ENCODE measurements at places on chromosomes 1 and 21.

GRCh38 chr1:3455670-3456448 is 1.4 kb downstream of the ARHGEF16 start:
- DNase-seq = no peak

DNA sequence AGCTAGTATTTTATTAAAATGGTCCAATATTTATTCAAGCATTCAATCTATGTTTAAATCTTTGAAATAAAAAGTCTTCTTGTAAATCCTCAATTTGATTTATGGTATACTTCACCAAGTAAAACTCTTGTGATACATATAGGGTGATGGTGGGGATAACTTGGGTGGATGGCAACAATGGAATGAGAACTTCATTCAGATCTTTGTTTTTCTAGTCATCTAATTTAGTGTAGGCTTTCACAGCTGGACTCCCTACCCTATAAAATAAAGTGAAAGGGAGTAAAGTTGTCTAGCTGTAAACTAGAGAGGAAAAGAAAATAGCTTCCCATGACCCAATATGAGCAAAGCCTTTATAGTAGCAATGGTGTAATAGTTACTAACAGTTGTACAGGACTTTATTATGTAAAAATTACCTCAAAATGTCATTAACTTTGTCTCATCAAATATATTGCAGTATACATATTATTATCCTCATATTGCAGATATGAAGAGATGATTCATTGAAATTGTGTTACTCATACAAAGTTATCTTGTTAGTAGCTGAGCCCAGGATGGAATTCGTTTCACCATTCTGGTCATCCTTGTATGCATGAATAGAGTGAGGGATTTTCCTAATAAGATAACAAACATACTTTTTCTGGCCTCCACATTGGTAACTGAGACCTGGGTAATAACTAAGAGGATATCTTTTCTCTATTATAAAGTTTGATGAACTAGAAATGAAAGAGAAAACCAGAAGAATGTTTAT is 1377.7 kb upstream of the ADGRL4 start:
- DNase-seq = no peak

GRCh38 chr1:169070547-169070946 is 35.9 kb upstream of the ATP1B1 start:
- no peak for DNase-seq

GRCh38 chr1:89206373-89206772 is 7.6 kb upstream of the GBP4 start:
- no peak for DNase-seq

- no peak for DNase-seq
Measured at GRCh38 chr1:208179961-208180409, 64.2 kb downstream of the PLXNA2 start.

DNA sequence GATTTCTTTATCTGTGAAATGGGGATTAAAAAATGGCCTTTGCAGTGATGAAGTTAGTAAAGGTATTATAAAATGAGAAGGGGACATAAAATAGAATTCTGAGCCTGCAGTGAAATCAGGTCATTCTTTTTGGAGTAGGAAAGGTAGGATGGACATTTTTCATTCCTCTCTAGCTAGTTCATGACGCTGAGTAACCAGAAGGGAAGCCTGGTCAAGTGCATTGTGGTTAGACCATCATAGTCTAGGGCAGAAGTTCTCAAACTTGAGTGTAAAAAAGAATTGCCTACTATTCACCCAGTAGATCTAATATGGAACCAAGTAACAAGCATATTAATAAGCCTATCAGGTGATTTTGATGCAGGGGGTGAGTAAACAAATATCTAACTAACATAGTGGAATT is 50.8 kb downstream of the TGFB2 start:
- no peak for DNase-seq

GRCh38 chr1:175129997-175130648 is 62.5 kb downstream of the KIAA0040 start:
- DNase-seq = no peak

GRCh38 chr1:96508233-96508632 is 213.4 kb upstream of the PTBP2 start:
- DNase-seq = no peak

- DNase-seq = no peak
Measured at GRCh38 chr1:153750026-153750995, 22.5 kb downstream of the INTS3 start.

DNA sequence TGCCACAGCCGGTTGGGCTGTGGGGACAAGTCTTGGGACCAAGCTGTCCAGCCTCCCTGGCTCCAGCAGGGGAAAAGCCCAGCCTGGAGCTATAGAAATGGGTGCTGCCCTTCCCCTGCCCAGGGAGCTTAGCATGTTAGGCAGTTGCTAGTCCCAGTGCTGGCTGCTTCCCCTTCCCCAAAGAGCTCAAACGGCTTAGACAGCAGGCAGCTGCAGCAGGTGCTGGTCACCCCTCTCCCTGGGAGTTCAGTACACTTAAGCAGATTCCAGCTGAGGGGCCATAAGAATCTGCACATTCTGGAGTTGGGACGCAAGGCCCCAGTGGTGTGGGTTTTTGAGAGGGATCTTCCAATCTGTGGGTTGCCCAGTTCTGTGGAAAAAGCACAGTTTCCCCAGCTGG is 11.1 kb upstream of the REG4 start:
- DNase-seq = no peak

DNA sequence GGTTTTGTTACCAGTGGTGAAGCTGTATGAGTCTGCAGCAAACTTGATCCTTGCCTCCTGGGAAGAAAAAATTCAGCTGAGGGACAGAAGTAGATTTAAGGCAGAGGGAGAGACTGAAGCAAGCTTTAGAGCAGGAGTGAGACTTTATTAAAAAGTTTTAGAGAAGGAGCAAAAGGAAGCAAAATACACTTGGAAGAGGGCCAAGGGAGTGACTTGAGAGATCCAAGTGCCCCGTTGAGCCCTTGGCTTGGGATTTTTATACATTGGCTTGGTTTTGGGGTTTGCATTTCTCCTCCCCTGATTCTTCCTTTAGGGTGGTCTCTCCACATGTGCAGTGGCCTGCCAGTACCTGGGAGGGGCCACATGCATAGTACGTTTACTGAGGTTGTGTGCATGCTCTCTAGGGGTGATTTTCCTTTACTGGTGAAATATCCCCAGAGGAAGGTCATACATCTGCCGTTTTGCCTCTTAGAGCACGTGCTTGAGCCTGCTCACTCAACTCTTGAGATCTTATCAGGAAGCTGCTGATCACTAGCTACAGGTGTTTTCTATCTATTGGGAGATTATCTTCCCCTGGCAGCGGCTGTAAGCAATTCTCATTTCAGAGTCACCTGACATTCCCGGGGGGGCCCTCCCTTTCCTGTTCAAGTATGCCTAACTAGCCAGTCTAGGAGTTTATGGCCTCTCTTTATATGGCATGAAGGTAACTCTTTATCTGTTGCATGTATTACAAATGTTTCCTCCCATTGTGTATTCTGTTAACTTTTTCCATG is 20.3 kb downstream of the FASLG start:
- DNase-seq = no peak

- no peak for DNase-seq
Measured at GRCh38 chr1:151364996-151365395, 7.5 kb downstream of the SELENBP1 start.

DNA sequence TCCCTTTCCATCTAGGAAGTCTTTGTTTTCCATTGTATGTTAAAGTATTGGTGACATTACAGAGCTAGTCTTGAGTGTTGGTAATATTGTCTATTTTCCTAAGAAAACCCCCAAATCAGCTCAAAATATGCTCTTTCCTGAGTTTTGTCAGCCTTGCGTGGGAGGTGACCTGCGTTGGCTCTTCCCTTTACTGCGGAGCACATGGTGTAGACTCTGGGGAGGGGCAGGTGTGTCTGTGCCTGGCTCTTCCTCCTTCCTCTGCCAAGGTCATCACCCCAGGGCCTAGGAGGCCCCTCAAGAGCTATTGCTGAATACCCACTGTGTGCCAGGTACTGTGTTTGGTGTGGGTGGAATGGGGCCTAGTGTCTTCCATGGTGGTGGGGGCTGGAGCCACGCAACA is 33.4 kb downstream of the CACNA1E start:
- DNase-seq = no peak

DNA sequence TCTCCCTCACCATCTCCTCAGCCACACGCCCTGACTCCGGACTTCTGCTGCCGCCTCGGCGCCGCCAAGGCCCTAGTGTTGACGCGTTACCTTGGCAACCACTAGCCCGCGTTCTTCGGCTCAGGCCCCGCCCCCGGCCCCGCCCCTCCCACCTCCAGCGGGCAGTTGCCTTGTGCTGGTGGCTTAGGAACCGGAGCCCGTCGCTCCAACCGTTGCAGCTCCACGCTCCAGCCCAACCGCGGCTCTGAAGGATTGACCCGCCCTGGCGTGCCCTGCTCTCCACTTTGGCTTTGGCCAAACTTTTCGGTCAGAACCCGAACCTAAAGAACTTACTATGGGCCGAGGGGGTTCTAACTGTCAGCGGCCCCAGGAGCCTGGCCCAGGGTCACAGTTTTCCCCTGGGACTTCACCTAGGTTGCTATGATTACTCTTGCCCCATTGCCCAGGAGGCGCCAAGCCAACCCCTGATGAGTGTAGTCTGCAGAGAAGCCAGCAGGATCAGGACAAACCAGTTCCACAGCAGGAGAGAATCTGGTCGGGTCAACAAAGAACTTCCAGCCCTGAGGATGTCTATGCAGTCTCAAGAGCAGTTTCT is at the start of gene CFAP45:
CFAP45 (minus strand) TSS at position 80 of the 595 bp plus-strand sequence; CDS start at position 13, 67 bp downstream.
- DNase-seq = no peak

DNA sequence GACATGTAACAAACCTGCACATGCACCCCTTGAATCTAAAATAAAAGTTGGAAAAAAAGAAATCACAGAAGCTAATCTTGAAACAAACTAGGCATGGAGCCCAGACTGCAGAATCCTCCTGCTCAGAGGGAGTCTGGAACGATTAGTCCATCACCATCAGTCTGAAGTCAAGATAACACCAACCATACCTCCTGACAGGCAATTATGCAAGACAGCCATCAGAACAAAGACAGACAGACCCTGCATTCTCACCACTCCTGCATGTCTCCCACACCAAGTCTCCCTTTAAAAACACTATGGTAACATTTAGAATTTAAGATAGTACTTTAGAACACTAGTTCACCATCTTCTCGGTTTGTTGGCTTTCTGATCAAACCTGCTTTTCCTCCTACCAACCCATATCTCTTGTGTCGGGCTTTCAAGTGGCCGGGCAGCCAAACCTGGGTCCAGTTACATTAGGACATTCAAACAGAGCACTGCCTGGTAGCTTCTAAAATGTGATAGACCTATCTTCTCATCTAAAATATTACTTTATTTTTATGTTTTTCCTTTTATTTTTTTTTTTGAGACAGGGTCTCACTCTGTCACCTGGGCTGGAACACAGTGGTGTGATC is 10.1 kb downstream of the YARS1 start:
- DNase-seq = no peak

- no peak for DNase-seq
Measured at GRCh38 chr1:17134034-17134433, 14.8 kb upstream of the PADI2 start.

DNA sequence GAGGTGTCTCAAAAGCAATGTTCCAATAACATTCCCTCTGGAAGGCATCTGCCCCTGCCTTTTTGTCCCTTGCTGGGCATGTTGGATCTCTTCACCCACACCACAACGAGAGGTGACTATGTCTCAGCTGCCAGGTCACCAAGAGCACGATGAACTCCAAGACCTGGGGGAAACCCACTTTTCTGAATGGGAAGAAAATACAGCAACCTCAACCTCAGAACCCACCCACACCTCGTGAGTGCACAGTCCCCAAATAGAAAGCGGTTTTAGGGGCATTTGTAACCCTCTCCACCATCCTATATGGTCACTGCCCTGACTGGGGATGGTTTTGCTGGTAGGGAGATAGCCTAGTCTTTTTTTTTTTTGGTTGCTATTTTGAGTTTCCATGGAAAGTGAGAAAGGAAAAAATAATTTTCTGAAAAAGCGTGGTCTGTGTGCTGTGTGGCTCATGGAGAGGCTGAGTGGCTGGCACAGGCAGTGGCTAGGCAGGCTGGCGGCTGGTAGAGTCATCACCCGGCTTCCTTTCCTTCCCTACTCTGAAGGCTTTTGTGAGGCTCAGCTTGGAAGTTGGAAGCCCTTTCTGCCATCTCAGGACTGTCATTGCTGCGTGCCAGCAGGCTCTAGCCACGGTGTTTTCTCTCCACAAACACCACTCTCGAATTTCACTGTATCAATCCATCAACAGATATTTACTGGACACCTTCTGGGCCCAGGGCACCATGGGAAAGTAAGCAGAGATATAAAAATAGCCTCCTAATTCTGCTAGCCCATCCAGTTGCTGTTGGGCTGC is 15.8 kb downstream of the TSPAN2 start:
- DNase-seq = no peak

GRCh38 chr1:42873670-42874069 is 27.3 kb downstream of the ZNF691 start:
- DNase-seq = no peak

GRCh38 chr1:67980028-67980427 is 70.4 kb downstream of the DIRAS3 start:
- DNase-seq = no peak

GRCh38 chr1:94119796-94120569 is 965 bp downstream of the ABCA4 start:
- DNase-seq = no peak

GRCh38 chr1:8600336-8600735 is 217.1 kb downstream of the RERE start:
- no peak for DNase-seq

DNA sequence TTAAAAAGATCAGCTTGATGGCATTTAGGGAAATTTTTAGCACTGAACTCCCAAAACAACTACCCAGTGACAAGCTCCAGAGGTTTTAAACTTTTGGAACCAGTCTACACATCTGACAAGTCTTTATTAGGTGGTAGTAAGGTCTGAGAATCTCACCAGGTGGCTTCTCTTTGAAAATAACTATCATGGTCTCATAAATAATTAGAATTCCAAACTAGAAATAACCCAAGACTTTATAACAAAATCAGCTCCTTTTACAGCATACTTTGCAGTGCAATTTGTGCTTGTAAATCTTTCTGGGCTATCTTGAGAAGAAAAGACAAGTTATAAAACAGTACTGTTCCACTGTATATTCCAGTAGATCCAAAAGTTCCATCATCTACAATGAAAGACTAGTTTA is 108.7 kb downstream of the LTN1 start:
- no peak for DNase-seq

DNA sequence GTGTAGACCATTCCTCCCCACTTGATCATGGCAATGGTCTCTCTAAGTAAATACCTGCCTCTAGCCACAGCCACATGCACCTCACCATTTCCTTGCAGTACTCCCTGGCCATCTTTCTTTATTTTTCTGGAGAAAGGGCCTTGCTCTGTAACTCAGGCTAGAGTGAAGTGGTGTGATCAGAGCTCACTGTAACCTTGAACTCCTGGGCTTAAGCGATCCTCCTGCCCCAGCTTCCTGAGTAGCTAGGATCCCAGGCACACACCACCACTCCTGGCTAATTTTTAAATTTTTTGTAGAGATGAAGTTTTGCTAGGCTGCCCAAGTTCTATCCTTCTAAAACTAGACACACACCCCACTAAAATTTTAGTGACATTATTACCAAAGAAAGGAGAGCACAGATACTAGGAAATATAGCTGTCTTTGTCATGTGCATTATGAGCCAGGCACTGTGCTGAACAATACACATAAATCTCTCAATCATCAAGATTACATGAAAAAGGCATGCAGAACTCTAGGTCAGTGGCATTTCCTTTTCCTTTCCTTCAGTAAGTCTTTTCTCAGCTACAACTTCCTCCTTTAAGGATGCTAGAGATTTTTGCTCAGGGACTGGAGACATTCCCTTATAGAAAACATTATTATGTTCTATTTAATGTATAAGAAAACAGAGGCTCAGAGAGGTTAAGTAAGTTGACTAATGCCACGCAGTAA is 95.0 kb upstream of the SERBP1 start:
- no peak for DNase-seq

GRCh38 chr1:8443558-8444194 is 125.8 kb downstream of the SLC45A1 start:
- DNase-seq = no peak

- DNase-seq = no peak
Measured at GRCh38 chr1:74847715-74848114, 114.8 kb downstream of the TYW3 start.

All from activated CD8-positive, alpha-beta memory T cell treated with anti-CD3 and anti-CD28 coated beads for 1 hour (primary cell).